ENCODE measurements at places on chromosomes 12 and 14.

DNA sequence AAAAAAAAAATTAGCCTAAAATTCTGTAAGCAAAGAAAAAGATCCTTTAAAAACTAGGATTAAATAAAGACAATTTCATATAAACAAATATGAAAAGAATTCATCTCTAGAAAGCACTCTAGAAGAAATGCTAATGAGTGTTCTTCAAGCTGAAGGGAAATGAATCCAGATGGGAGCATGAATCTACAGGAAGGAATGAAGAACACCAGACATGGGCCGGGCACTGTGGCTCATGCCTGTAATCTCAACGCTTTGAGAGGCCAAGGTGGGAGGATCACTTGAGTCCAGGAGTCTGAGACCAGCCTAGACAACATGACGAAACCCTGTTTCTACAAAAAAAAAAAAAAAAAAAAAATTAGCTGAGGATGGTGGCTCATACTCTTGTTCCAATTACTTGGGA, 297.2 kb downstream of the FBXL14 start:
- DNase-seq = no peak

GRCh38 chr12:68450947-68451260, 118.7 kb upstream of the MDM1 start:
- DNase-seq = no peak

- no peak for DNase-seq
These were observed 33.5 kb upstream of the CDK2AP1 start for GRCh38 chr12:123305136-123305535.

GRCh38 chr14:75837151-75837787, 144.5 kb downstream of the TGFB3 start:
- no peak for DNase-seq

GRCh38 chr12:1809591-1810190, 10.7 kb upstream of the LRTM2 start:
- DNase-seq = no peak

DNA sequence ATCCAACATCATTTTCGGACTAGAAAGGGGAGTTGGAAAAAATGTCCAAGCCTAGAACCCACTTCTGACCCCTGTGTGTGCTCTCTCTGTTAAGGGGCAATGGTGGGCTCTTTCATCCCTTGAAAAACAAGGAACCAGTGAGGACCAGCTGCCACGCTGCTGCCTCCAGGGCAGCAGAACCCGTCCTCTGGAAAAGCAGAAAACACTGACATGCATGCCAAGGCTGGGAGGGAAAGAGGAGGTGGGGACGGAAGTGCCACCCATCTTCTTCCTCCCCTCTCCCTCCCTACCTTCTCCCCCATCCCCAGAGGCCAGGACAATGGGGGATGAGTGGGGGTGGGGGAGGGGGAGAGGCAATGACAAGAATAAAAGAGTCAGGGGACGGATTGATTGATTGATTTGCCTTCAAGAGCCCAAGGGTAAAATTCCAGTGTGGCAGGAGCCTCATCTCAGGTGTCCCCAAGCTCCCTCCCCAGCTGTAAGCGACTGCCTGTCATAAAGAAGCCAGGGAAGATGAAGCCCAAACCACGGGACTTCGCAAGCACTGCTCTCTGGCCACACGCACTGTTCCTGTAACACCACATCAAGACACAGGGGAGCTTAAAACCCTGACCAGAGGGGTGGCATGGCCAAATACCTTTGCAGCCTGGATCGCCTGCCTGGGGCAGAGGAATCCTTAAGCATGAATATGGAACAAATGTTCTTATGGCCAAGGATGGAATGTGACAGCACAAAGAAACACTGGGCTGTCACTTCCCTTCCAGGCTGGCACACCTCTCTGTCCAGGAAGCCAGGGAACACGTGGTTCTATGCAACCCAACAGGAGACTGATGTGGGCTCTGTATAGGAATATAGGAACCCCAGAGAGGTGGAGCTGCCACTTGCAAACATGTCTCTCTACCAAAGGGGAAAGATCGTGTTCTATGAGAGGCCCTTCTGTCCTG, 38.9 kb upstream of the BDKRB2 start:
- DNase-seq = no peak

Data from Kasumi-1 (cell line).